ENCODE measurements at places on chromosomes 5 and 9. TPM values are rescaled to one million over a fixed set of nuclear protein-coding genes. Genes with fewer than 3 reads are reported as not detected.

DNA sequence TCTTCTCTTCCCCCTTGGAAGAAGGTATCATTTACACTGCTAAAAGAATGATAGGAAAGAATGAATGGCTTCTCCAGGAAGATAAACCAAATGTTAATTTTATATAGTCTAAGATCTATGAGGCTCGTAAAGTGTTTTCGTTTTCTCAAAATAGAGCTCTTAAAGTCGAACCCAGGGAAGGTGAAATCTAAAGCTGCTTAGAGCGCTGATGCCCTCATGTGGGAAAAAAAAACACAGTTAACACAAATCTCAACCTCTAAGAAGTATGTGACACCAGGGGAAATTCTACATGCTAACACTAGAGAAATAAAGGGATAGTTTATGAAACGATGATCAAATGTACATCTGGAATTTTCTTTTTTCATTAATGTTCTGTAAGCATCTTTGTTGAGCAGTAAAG is 257.9 kb downstream of the RASEF start:
- DNase-seq: no peak

The PCDHGB2 gene
- 9.9 TPM for total RNA-seq

The HDAC3 gene
- total RNA-seq: 64.3 TPM

DNA sequence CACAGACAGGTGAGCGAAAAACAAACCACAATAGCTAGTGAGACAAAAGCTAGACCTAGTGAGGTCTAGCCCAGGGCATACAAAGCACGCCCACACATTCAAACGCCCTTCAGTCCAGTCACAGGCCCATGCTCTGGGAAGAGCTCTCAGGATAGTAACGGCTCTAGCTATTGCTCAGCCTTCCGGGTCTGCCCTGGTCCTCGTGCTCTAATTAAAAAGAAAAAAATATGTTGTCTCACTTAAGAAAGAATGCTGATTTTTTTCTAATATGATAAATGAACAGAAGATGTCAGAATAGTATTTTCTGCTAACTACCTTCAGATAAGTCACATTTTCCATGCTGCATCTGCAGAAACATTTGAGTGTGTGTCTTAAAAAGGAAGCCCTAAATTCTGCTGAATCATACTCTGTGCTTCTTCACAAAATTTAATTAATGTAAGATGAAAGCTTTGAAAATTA is 94.5 kb downstream of the PLPP1 start:
- no peak for DNase-seq

- peak; percentile 72 for DNase-seq
These were observed 216.8 kb upstream of the OTULINL start for GRCh38 chr5:14364576-14365472.

DNA sequence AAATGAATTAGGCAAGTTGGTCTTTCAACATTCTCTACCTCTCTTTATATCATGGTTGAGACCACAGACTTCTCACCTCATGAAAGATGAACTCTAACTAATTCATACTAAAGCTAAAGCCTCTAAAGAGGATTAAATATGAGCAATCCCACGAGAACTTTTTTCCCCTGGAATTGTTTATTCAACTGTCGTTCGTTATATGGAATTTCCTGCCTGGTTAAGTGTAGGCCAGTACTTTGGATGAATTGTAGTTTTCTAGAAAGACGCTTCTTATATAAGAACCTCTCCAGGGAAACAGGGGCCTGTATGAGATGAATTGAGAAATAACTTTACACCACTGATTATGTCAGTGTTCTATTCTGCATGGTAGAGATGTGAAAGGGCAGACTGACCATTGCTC is 42.9 kb downstream of the PDCD1LG2 start:
- DNase-seq: no peak

GRCh38 chr9:79301551-79302391 is 270.0 kb upstream of the TLE4 start:
- no peak for DNase-seq

- no peak for DNase-seq
These were observed 9.3 kb downstream of the JAK2 start for GRCh38 chr9:4994166-4994890.

DNA sequence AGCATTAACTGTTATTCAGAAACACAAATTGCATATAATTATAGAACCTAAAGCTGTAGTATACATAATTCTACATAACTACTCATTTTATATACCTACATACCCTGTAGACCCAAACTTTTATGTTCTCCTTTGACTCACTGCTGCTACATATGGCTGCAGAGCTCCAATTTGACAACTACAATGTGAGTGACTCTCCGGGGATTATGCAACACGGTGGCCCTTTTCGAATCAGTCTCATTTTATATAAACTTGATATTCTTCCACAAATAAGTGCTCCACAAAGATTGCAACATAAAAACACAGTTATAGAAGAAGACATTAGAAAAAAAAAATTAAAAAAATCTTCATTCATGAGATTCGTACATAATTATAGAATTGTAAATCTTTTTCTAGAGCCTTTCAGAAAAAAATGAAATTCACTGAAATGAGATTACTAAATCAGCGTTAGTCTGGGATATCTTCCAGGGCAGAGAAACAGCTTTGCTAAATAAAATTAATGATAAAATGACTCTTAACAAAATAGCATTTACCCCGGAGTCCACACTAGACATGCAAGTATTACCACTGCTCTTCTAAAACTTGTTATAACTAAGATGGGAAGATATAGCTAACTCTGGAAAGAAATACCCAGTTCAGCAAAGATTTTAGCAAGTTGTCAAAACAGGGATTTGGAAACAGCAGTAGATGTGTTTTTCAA is 52.6 kb downstream of the SRFBP1 start:
- DNase-seq: peak; percentile 10

DNA sequence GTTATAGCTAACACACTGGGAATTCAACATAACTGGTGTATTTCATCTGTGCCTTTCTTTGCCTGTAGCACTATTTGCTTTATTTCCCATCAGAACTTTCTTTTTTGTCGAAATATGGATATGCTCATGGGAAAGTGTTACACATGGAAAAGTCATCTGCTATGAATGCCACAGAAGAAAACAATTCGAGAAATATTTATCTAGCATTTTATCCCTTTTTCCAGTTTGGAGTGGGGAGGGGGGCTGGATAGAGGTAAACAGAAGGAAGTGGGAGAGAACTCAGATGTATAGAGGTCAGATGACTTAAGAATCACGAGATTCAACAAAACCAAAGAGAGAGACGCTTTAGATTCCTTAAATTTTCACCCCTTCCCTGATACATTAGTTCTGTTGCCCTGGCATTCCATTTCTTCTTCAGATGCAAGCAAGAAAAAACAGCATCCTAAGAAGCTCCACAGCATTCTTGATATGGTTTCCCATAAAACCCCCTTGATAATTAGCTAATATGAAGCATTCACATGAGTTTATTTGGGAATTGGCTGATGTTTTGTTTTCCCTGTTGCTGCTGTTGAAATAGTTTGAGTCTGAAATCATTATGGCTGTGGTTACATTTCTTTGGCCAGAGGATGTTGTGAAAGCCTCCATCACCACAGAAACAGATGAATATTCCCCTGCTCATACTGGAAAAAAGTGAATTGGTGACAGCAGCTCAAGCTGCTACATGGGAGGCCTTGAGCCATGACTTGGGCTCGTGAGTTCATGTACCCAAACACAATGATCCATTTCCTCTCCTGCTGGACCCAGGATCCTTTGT is 335.8 kb upstream of the DAB2 start:
- DNase-seq: peak; percentile 66

GRCh38 chr5:73339051-73339575 is 109.5 kb downstream of the FOXD1 start:
- no peak for DNase-seq

- DNase-seq: no peak
These were observed 61.8 kb downstream of the PTBP3 start for GRCh38 chr9:112271466-112272098.

GRCh38 chr5:118405650-118406061 is 582.7 kb downstream of the DTWD2 start:
- no peak for DNase-seq

- peak; percentile 3 for DNase-seq
These were observed 11.4 kb upstream of the ENG start for GRCh38 chr9:127865645-127866464.

DNA sequence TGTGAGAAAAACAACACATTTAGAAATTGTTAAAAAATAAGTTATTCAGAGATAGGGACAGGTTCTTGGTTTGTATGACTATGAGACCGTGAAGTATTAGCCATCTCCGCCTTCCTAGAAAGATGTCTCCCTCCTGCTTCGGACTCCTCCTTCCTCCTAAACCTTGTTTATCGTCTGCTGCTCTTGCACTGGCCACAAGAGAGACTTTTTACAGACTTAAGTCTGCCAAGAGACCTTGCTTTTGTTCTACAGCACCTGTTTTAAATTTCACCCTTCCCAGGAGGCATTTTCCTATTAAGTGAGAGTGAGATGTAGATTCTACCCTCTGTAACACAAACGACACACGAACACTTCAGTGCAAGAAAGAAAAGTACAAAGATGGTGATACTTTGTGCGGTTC is 274.6 kb downstream of the ARHGEF28 start:
- no peak for DNase-seq

The CTXN3 gene
- not detected for total RNA-seq

DNA sequence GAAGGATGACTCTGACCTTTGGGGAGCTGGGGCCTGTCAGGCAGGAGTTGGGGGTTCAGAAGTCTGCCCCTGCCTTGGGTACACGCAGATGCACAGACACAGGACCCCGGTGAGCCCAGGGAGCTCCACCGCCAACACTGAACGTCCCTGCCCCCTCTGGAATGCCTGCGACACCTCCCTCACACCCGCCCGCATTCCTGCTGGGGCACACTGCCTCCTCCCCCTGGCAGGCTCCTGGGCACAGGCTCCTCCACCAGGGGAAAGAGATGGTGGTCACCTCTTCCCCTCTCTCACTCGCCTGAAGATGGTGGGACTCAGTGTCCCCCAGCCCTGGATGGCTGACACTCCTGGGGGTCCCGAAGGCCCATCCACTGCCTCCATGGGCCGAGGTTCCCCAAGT is 12.0 kb downstream of the CRB2 start:
- DNase-seq: no peak

DNA sequence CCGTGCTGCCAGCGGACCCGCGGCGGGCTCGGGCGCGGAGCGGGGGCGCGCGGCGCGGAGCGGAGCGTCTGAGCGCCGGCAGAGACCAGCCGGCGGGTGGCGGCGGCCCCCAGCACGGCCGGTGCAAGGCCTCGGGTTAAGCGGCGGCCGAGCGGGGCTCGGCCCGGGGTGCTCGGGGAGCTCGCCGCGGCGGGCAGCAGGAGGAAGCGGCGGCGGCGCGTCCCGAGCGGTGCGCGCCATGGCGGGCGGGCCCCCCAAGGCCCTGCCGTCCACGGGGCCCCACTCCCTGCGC is 150 bp downstream of the SNX30 start:
- no peak for DNase-seq

GRCh38 chr9:121888438-121888775 is 204.7 kb downstream of the TTLL11 start:
- peak; percentile 50 for DNase-seq

GRCh38 chr9:113409481-113409880 is 994 bp downstream of the POLE3 start:
- no peak for DNase-seq

The SHOC1 gene
- total RNA-seq: not detected

The SNX24 gene
- 1.2 TPM for total RNA-seq

DNA sequence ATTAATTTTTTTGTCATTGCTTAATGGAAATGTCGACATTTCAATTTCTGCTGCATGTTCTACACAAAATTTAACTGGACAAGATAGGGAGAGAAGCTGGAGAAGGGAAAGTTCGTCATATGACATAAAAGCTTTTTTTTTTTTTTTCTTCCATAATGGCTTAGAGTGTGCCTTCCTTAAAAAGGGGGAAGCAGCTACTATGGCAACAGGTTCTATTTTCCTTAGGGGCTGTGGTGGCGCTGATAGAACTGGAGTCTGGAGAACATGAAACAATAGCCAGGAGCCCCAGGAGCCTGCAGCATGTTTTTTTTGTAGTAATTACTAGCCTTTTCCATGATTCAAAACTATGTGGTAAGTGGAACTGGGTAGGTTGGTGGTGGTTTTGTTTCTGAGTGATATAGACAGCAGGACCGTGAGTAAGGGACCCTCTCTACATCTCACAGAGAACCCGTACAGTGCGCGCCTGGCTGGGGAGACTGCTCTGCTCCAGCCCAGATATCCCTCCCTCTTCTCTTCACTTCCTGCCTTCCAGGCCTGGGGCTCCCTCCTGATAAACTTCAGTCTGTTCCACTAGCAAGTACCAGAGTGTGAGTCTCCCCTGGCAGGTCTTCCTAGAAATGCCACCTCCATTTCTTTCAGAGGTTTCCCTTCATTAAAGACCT is 301.6 kb downstream of the NR3C1 start:
- no peak for DNase-seq

DNA sequence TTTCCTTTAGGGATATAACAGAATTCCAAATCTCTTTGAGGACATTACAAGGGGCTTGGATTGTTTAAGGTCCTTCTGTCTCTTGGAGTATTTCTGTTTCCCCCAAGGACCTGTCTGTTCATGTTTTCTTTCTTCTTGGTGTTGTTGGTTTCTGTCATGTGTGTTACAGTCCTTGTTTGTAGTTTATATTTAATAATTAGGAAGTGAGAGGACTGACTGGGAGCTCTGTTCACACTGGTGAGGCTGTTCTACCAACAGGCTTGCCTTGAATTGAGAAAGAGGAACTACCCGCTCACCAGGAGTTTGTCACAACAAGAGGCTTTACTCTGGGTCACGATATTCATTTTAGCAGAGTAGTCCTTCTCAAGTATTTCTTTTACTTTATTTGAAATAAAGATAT is 119.2 kb upstream of the SV2C start:
- DNase-seq: no peak

DNA sequence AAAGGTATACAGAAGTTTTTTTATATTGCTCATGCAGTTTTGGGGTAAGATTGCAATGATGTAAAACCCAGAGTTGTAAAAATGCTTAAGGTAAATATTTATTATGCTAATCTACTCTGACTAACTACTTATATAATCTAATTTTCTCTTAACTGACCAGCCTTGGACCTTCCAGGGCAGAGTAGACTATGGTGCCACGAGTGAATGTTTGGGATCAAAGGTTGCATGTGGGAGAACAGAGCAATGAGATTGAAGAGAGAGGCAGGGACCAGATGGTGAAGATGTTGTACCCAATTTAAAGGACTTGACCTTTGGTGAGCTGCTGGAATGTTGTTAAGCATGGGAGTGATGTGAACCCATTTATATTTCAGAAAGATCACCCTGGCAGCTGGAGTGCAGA is 34.8 kb upstream of the PANK3 start:
- no peak for DNase-seq

DNA sequence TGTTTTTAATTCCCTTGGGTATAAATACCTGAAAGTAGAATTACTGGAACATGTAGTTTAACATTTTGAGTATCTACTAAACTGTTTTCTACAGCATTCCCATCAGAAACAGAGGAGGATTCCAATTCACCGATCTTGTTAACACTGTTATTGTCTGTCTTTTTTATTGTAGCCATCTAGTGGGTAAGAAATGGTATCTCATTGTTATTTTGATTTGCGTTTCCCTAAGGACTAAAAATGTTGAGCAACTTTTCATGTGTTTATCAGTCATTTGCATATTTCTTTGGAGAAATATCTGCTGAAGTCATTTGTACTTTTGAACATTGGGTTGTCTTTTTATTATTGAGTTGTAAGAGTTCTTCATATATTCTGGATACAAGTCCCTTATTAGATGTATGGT is 135.2 kb upstream of the NFIL3 start:
- no peak for DNase-seq

The CD180 gene
- not detected for total RNA-seq

- DNase-seq: no peak
These were observed 452.0 kb downstream of the DMAC1 start for GRCh38 chr9:7347556-7347955.
